NCI-H526 (cell line): ENCODE measurements at places on chromosomes 5 and 9.

- no peak for DNase-seq
Measured at GRCh38 chr5:72347801-72348308, 27.7 kb downstream of the PTCD2 start.

- DNase-seq: no peak
Measured at GRCh38 chr5:166880456-166880855, 1411.0 kb upstream of the WWC1 start.

DNA sequence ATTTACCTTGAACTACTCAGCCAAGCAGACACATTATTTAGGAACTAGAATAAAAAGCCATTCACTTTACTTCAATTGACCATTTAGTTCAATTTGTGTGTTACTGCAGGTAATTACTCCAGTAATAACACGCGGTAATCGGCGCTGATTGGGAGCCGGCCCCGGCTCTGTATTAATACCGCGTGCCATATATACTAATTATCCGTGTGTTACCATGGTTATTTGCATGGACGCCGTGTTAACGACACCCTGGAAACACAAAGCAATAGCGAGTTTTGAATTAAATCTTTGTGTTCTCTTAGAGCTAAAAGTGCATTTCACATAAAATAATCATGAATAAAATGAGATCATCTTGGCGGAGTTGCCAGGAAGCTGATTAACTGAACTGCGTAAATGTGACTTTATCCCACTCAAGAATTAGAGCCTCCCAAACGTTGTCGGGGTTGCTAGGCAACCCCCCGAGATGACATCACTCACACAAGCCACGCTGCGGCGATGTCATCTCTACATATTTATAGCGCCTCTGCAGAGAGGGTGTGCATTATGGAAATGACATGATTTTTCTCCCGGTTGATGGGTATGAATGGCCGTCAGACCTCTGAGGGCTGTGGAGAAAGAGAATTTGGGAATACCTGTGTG is 41.4 kb upstream of the RNU6ATAC start:
- DNase-seq: peak; percentile 62

- DNase-seq: no peak
Measured at GRCh38 chr5:150464554-150465012, 15.0 kb upstream of the RPS14 start.

- DNase-seq: no peak
Measured at GRCh38 chr5:43643327-43643726, 40.3 kb downstream of the NNT start.
